ENCODE measurements at places on chromosomes 11 and 22.

- no peak for DNase-seq
Measured at GRCh38 chr11:118443590-118444218, 7.4 kb downstream of the KMT2A start.

DNA sequence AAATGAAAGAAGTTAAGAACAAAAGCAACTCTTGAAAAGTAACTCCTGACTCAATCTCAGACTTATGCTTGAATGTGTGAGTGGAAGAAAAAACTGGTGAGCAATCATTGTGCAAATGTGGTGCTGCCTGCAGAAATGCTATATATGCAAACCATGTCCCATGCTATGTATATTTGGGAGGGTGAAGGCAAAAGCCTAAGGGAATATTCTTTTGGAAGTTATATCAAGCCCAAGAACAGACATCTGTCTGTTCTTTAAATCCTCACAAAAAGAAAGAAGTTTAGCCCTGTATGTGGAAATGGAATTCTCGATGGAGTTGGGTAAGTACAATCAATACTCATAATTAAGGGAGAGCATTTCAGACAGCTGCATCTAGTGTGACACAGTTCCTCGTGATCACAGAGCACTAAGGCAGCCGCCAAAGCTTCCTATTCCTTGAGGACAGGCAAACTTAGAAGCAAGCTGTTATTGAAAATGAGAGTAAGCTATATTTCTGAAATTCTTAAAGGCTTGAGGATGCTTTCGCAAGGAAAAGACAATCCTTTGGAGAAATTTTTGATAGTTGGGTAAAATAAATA, 406.5 kb upstream of the CHORDC1 start:
- DNase-seq, result no peak

- no peak for DNase-seq
Measured at GRCh38 chr11:35105319-35106079, 33.5 kb upstream of the CD44 start.

DNA sequence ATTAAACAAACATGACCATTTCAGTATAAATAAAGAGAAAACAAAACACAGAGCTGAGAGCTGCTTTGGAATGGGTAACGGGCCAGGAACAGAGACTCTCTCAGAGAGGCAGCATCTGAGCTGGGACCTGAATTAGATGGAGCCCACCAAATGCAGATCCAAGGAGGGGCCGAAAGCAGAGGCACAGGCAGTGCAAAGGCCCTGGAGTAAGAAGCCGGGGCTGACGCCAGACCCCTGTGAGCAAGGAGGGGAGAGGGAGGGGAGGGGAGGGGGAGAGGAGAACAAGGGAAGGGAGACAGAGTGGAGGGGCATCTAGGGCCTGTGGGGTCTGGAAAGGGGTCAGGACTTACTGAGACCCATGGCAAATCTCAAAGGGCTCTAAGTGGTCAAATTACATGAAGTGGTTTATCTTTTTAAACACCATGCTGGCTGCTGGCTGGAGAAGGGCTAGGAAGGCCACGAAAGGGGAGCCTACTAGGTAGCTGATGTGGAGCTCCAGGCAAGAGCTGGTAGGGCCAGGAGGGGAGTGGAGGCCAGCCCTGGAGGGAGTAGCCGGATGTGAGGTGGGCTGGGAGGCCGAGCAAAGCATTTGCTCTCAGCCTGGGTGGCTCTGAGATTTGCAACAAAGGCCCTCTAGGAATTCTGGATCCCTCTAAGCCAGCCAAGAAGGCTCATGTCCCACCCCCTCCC, 3.2 kb downstream of the OSBPL5 start:
- DNase-seq, result no peak

DNA sequence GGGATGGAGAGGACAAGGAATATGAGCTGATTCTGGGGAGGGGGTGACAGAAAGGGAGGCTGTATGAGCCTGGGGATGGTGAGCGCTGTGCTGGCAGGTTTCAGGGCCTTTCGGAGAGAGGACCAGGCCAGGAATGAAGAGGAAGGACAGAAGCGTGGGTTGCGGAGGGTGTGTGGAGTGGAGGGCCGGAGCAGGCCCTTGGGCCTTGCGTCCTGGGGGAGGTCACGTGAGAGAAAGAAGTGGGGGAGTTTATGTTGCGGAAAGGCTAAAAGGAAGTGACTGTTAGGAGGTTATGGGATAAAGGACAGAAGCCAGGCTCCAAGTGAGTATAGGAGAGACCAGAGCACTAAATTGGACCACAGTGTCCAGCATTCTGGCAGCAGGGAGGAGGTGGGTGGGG, 17.5 kb downstream of the BCR start:
- no peak for DNase-seq

DNA sequence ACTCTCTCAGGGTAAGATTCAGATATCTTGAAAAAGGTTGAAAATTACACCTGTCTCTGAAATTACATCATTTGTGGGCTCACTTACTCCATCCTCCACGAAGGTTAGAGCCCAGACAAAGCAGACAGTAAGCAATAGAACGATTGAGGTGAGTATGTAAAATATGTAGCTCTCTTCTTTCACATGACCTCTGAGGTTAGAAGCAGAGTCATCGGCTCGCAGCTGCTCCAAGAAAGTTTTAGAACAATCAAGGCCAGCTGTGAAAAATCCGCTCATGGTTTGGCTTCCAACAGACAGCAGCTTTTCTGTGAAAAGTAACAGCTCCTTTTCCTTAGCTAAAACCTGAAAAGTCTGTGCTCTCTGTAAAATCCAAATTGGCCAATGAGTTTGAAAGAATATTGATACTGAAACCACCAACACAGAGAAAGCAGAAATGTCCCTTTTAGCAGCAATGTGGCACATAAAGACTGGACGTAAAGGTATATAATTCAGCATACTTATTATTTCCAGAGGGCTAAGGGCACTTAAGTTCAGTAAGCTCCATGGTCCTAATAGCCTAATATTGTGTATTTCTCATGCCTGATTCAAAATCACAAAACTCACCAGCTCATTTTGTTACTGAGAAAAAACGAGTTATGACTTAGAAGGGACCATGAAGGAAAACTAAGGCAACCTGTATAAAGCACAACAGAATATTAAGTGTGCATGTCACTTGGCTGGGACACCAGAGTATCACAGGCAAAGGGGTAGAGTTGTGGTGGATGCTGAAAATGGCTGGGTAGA, 78.2 kb downstream of the FAM76B start:
- peak; percentile 24 for DNase-seq

- no peak for DNase-seq
Measured at GRCh38 chr22:37012262-37012904, 6.9 kb downstream of the TST start.

GRCh38 chr11:30938810-30939209, 352.7 kb upstream of the MPPED2 start:
- DNase-seq, result no peak

GRCh38 chr11:64348383-64349024, 8.5 kb downstream of the CCDC88B start:
- DNase-seq, result no peak

DNA sequence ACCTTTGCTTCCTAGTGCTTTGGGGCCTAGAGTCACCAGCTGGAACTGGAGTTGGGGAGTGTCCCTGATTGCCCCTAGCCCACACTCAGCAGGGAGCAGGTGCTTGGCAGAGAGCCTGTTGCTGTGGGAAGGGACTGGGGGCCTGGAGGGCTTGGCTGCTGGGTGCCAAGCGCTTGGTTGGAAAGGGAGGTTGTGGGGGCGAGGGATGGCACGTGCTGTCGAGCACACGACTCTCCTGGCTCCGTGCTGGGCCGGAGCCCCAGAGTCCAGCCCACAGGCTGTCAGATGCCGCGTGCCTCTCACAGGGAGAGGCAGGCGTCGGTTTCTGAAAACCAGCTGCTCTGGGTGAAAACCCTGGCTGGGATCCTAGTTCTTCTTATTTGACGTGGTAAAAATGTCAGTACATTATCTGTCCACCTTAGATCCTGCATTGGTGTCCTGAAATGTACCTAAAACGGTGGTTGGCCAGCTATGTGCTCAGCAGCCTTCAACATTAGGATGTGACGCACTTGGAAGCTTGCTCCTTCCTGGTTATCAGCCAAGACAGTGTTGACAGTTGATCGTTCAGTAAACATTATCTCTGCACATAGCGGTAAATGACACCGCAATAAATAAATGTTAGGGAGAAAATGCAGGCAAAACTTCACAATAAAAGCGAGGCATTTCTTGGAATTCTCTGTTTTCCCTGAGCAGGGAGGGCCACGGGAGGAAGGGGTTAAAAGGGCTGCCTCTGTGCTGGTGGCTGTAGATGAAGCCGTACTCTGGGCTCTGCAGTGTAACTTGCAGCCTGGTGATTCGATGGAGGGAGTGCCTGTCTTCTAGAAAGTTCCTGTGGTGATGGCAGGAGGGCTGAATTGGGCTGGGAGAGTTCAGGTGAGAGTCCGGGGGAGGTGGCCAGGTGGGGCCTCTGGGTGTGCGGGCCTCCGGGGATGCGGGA, 29.2 kb downstream of the GRAMD4 start:
- DNase-seq, result no peak

DNA sequence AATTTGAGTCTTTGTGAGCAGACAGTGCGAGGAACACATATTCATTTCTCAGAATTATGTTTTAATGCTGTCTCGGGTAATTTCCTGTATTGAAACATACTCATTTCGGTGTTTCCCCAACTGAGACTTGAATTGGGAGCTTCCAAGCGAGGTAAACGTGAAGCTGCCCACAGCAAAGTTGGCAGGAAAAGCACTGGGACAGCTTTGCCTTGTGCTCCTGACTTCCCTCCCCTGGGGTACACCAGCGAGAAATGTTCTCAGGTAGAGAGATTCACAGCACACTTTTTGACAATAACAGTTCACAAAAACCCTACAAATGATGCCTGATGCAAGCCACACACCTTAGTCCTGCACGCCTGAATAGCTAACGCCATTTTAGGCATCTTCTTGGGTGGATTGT, 3.1 kb downstream of the HTR3B start:
- DNase-seq, result no peak

DNA sequence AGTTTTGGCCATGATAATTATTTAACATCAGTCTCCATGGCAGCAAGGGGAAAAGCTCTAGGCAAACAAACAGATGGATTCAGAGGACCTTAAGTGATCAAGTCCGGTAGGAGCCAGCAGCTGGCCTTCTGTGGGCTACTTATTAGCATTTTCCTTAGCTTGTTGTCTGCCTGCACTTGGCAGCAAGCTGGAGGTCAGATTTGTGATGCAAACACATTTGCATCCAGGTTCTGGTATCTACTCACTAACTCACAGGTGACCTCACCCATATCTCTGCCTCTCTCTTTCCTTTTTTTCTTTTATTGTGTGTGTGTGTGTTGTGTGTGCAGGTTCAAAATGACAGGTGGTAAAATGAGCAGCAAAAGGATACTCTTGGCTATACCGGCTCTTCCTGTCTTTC, 32.3 kb downstream of the ARHGAP42 start:
- no peak for DNase-seq

DNA sequence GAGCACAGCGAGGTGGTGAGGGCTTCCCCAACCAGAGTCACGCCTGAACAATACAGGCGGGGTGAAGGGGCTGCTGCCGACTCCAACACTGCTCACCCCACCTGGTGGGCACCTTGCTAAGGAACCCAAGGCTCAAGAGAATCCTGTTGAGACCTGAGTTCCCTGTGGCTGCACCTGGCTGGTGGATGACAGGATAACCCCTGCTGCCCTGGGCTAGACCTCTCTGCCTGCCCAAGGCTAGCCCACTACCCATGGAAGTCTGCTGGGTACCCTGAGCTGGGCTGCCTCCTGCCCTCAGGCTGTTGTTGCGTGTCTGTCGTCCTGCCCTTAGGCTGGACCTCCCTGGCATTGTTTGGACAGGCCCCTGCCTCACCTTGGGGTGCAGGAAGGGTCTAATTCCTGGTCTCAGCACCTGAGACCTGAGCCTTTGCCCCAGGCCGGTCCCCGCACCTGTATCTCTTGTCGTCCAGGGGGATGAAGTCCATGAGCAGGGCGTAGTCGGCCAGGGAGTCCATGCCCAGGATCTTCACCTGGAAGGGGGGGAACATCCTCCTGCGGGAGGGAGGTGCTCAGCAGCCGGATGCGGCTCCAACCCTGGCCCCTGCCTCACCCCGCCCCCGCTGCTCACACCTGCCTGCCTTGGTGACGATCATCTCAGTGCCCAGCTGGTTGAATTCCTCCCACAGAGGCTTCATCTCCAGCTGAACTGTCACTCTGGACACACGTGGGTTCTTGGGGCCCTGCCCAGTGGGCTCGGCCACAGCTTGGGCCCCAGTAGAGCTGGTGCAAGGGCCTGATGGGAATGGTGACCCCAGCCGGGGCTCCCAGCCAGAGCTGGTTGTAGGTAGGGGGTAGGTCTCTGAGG, 4.9 kb upstream of the NUDT8 start:
- DNase-seq, result no peak

- no peak for DNase-seq
Measured at GRCh38 chr22:40593460-40594273, 42.9 kb downstream of the MRTFA start.

GRCh38 chr11:96010683-96011082, 86.8 kb upstream of the MTMR2 start:
- no peak for DNase-seq

- no peak for DNase-seq
Measured at GRCh38 chr11:117075186-117075585, 23.0 kb downstream of the SIK3 start.

GRCh38 chr11:120707098-120707497, 195.6 kb downstream of the GRIK4 start:
- DNase-seq, result no peak

DNA sequence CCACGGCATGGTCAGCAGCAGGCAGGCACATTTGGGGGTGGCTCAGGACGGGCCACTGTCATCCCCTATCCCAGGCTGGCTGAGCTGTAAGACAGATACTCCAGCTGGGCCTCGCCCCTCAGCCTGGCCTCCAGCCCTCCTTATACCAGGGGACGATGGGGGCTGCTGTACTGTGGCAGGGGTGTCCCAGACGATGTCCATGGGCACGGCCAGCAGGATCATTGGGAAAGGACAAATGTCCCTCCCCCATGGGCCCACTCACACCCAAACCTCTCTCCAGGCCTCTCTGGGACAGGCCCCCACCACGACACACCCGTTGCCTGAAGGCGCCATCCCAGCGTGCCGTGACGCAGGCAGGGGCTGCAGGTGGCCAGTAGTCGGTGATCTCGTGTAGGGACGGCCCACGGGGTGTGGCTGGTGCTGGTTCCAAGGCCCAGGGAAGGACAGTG, 1.5 kb upstream of the IL17REL start:
- DNase-seq, result peak; percentile 40

DNA sequence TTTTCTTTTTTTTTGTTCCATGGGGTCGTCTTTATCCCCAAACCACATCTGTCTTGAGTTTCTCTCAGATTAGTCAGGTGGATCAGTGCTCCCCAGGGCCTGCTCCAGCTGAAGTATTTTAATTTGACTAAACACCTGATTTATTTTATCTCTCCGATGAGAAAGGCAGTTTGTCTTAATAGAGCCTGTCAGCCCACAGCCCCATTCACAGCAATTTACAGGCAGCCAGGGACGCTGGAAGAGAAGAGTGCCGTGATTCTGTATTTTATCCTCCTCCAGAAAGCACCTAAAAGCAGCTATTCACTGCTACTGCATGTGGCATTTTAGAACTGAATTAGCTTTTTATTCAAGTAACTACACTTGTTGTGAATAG, 164.5 kb downstream of the SOX6 start:
- DNase-seq, result no peak

DNA sequence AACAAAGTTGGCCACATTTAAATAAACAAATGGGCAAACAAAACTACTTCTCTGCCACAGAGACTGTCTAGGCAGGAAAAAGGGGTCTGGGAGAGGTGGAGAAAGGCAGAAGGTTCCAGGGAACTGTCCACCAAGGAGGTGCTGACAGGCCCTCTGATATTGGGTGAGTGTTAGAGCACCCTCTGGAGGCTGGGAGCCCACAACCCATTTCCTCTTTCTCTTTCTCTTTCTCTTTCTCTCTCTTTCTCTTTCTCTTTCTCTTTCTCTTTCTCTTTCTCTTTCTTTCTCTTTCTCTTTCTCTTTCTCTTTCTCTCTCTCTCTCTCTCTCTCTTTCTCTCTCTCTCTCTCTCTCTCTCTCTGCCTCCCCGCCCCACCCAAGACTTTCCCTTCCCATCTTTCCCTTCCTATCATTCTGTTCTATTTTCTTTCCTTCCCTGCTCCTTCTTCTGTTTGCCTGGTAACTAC, 912.8 kb downstream of the DLG2 start:
- DNase-seq, result no peak
